Liver (tissue), 10 donors: ENCODE measurements at places on chromosomes 4 and X.

- no peak for DNase-seq
Measured at GRCh38 chrX:151725338-151725614, 9.3 kb upstream of the CNGA2 start.

DNA sequence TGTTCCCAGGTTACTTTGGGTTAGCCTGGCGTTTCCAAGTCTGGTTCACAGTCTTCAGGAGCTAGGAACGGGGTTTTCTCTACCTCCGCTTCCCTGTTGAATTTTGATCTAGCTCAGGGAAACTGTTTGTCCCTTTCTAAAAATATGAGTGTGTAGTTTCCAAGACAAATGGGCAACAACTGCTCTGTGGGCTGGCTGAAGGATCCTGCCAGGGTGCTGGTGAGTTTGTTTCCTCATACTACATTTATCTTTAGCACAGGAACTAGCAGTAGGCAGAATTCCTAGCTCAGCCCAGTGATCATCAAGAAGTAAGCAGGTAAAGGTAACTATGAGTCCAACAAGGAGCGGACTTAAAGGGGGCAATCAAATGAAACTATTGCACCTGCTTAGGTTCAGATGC, 13.3 kb upstream of the FAM47E start:
- DNase-seq = no peak

GRCh38 chrX:132497432-132497831, 8.6 kb upstream of the MBNL3 start:
- DNase-seq = no peak

- no peak for DNase-seq
Measured at GRCh38 chrX:101057093-101057714, 5.3 kb upstream of the TRMT2B start.

DNA sequence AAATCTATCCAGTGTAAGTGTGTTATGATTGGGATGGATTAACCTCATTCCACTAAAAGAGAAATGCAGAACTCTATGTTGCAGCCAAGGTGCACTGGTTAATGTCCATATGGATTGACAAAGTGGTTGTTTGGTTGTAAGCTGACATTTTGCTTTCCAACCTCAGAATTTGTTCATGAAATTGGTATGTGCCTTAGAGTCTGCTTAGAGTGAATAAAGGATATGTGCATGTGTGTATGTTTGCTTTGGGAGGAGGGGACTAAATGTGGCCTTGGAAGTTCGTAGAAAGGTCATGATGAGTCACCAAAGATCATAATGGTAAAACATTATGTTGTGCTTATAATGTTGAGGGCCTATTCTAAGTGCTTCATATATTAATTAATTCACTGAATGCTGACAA, 44.1 kb upstream of the MBNL3 start:
- no peak for DNase-seq
